Immature natural killer cell (primary cell): ENCODE measurements at places on chromosomes 7 and 10. TPM values are rescaled to one million over a fixed set of nuclear protein-coding genes. Genes with fewer than 3 reads are reported as not detected.
A peak's percentile ranks its signal among the peaks of the same experiment; 100 is the strongest.

The MRLN gene
- polyA plus RNA-seq = not detected

The ITPRID1 gene
- not detected for polyA plus RNA-seq

The LIPJ gene
- polyA plus RNA-seq = 0.16 TPM

The BICC1 gene
- polyA plus RNA-seq = 0.08 TPM

The ZNF722 gene
- polyA plus RNA-seq = not detected

The POLR2J2 gene
- 0.95 TPM for polyA plus RNA-seq

The SGPL1 gene
- 20.3 TPM for polyA plus RNA-seq

The OGA gene
- 32.0 TPM for polyA plus RNA-seq

The DGKB gene
- not detected for polyA plus RNA-seq

The ANKRD22 gene
- 1.2 TPM for polyA plus RNA-seq

The CNTNAP2 gene
- 1.1 TPM for polyA plus RNA-seq

The RAB11FIP2 gene
- polyA plus RNA-seq = 10.4 TPM

The TAS2R38 gene
- polyA plus RNA-seq = not detected

The UROS gene
- polyA plus RNA-seq = 73.6 TPM

DNA sequence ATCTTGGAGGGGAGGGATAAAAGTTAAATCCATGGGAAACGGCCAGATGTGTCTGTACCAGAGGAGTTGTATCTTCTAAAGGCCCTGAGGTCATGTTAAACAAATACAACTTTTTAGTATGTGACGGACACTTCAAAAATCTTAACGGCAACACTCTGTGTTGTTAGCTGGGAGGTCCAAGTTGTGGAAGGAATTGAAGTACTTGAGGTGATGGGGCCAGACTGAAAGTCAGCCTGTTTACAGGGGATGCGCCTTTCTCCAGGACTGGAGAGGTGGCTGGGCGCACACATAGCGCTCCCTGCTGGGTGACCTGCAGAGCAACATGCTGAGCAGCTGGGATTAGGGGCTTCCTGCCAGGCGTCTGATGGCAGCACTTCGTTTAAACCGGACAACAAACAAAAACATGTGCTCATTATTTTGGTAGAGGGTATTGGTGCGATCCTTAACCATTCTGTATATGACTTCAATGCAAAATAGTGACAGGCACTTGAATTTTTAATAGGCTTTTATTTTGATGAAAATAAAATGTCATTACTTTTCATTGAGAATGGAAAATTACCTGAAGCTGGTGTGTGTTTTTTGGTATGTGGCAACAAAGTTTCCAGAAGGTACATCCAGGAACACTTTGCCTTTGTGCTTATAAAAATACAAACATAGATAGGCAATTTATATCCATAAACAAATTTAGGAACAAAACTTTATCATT, 198.2 kb downstream of the MLLT10 start:
- H3K27me3 ChIP-seq = peaks cover 3% of the 10 kb centered on the region
- peak; percentile 21 for DNase-seq
- H3K4me1 ChIP-seq = peaks cover 21% of the 10 kb centered on the region
- no peak overlapping the region for H3K27ac ChIP-seq
- H3K36me3 ChIP-seq = peaks cover 7% of the 10 kb centered on the region

- H3K36me3 ChIP-seq = no peaks in the 10 kb centered on the region
- no peak overlapping the region for H3K27ac ChIP-seq
- H3K4me3 ChIP-seq = no peak overlapping the region
- peaks cover 2% of the 10 kb centered on the region for H3K27me3 ChIP-seq
- no peak for DNase-seq
- no peaks in the 10 kb centered on the region for H3K4me1 ChIP-seq
Observed at GRCh38 chr10:121043124-121043849, 192.1 kb downstream of the WDR11 start.

GRCh38 chr10:70714245-70714644, 41.9 kb downstream of the ADAMTS14 start:
- no peak overlapping the region for H3K27ac ChIP-seq
- no peak overlapping the region for H3K4me3 ChIP-seq
- no peaks in the 10 kb centered on the region for H3K4me1 ChIP-seq
- peaks cover 9% of the 10 kb centered on the region for H3K36me3 ChIP-seq

DNA sequence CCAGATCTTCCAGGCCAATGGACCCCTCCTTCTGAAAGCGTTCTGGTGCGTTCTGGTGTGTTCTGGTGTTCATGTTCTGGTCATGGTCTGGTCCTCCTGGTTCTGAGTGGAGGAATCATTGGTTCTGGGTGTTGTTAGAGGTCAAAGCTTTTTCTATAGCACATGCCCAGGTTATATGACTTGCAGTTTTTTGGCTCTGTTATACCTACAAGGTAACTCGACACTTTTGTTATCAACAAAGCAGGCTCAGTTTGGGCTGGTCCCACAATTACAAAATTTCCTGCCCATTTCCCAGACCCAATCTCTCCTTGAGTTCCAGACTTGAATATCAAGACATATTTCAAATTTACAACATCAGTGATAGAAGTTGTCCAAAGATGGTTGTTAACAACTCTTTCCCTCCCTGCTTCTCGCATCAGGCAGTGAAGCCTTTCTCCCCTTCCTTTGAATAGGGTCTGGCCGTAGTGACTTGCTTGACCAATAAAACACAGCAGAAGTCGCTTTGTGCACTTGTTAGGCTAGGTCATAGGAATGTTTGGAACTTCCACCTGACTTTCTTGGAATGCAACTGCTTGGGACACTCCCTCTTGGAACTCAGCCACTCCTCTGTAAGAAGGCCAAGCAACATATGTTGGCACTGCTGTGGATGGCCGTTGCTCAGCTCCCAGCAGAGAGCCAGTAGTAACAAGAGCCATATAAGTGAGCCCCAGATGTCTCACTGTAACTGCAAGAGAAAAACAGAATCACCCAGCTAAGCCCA, 83.1 kb upstream of the STEAP1B start:
- H3K27ac ChIP-seq = no peak overlapping the region
- DNase-seq = no peak
- peaks cover 5% of the 10 kb centered on the region for H3K27me3 ChIP-seq
- peaks cover 13% of the 10 kb centered on the region for H3K4me1 ChIP-seq
- H3K36me3 ChIP-seq = no peaks in the 10 kb centered on the region
- H3K4me3 ChIP-seq = no peak overlapping the region

GRCh38 chr7:155003092-155003375, at the start of gene PAXIP1:
TSS of gene PAXIP1 (minus strand) at chr7:155003124. CDS start at chr7:155002929, 195 bp downstream.
- peaks cover 13% of the 10 kb centered on the region for H3K4me1 ChIP-seq
- H3K36me3 ChIP-seq = no peaks in the 10 kb centered on the region
- peak within 1 kb of the TSS; percentile 93 for H3K27ac ChIP-seq
- peaks cover 7% of the 10 kb centered on the region for H3K27me3 ChIP-seq
- peak within 1 kb of the TSS; percentile 94 for H3K4me3 ChIP-seq
- DNase-seq = peak; percentile 80

DNA sequence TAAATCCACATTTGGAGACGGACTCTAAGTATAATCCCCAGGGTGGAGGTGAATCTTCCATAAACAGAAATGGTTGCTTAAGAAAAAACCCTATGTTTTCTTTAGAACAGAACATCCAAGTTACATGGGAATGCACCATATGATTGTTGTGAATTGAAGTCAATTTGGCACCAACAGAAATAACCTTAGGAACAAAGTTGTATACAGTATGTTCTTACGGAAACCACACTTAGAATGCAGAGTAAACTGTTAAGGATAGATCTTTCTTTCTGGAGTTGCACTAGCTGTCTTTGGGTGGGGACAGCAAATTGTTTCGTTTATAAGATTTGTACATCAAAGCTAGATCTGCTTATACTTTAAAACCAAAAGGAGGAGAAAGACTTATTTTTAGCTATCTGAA, 316.4 kb downstream of the PTEN start:
- no peak overlapping the region for H3K4me3 ChIP-seq
- peaks cover 5% of the 10 kb centered on the region for H3K36me3 ChIP-seq
- peaks cover 3% of the 10 kb centered on the region for H3K27me3 ChIP-seq
- no peak overlapping the region for H3K27ac ChIP-seq
- no peak for DNase-seq
- no peaks in the 10 kb centered on the region for H3K4me1 ChIP-seq

DNA sequence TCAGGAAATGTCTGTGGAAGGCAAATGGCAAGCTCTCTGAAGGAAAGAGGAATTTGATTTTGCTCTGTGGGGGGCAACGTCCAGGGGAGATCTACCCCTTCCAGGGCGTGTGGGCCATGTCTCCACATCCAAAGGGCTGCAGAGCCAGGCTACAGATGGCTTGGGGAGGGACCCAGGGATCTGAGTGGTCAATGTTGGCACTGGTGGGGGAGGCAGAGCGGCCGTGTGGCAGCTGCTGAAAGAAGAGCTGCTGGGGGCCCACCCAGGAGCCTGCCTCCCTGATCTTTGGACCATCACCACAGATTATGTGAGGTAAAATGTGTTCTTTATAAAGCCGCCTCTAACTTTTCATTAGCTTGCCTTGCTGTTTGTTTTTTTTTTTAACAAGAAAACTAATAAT, 144.1 kb downstream of the HERPUD2 start:
- peaks cover 5% of the 10 kb centered on the region for H3K4me1 ChIP-seq
- no peaks in the 10 kb centered on the region for H3K36me3 ChIP-seq

- no peaks in the 10 kb centered on the region for H3K27me3 ChIP-seq
- DNase-seq = no peak
- H3K4me1 ChIP-seq = no peaks in the 10 kb centered on the region
- H3K4me3 ChIP-seq = no peak overlapping the region
Observed at GRCh38 chr7:159218170-159218569, 73.5 kb upstream of the VIPR2 start.

DNA sequence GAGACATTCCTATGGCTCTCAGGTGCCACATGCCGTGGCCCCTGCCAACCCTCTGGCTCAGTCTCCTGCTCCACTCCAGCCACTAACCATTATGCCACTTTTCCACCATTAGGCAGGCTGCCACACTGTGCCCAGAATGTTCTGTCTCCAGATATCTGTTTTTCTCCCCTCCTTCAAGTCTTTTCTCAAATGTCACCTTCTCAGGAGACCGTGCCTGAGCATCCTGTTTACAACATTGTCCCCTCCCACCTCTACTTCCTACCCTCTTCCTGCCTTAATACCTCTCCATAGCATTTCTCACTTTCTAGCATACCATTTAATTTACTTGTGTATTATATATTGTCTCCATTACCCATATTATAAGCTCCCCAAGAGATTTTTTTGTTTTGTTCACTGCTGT, 162.5 kb upstream of the LYZL2 start:
- H3K4me3 ChIP-seq = no peak overlapping the region
- no peaks in the 10 kb centered on the region for H3K36me3 ChIP-seq
- H3K27ac ChIP-seq = peak overlapping the region; percentile 12
- H3K4me1 ChIP-seq = peaks cover 9% of the 10 kb centered on the region

GRCh38 chr7:2475678-2476015, 551 bp downstream of the GRIFIN start:
- no peak overlapping the region for H3K4me3 ChIP-seq
- no peaks in the 10 kb centered on the region for H3K27me3 ChIP-seq
- H3K4me1 ChIP-seq = no peaks in the 10 kb centered on the region

DNA sequence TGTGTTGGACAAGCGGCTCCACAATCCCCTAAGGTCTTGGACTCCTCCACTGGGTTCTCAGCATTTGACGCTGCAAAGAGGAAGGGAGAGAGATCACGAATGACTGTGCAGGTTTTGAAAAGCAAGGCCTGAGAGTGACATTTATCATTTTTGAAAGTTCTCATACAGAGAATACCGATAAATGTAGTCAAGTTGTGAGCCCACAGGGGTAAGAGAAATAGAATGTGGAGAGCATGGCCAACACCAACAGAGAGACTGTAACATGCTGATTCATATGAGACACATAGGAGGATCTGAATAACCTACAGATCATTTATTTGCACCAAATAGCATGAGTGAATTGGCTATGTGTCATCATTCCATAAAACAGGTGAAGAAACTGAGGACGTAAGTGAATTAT, 230.5 kb upstream of the MBL2 start:
- no peaks in the 10 kb centered on the region for H3K4me1 ChIP-seq
- no peak for DNase-seq
- no peaks in the 10 kb centered on the region for H3K36me3 ChIP-seq
- no peaks in the 10 kb centered on the region for H3K27me3 ChIP-seq

GRCh38 chr7:111483078-111483477, 79.2 kb downstream of the IMMP2L start:
- H3K4me3 ChIP-seq = no peak overlapping the region
- peaks cover 6% of the 10 kb centered on the region for H3K36me3 ChIP-seq
- no peaks in the 10 kb centered on the region for H3K27me3 ChIP-seq
- H3K27ac ChIP-seq = no peak overlapping the region
- no peaks in the 10 kb centered on the region for H3K4me1 ChIP-seq

DNA sequence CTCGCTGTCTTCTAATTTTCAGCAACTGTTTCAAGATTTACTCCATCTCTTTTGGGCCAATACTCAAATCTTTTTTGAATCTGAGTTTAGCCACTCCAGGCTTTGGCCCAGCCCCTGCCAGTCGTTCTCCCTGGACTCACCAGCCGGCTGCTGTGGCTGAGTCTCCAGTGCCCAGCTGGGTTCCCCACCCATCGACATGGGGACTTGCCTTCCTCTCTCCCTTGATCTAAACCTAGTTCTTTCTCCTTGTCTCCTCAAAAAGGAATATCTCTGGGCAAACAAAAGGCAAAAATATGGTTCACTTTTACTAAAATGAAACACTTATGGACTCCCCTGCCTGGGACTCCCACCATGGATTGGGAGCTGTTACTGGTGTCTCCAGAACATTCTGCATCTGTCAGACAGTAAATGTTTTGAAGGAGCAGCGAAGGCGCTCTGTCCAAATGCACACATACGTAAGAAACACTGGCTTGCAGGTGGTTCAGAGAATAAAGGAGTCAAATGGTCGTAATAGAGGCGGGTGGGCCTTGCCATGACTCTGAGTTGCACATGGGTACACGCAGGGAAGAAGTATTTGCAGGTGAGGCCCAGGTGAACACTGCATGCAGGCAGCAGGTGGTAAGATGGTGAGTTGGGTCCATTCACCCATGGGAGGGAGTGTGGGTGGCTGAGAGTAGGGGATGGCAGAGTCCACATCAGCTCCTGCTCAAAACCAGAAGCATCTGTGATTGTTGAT, 35.5 kb upstream of the HABP2 start:
- H3K4me1 ChIP-seq = no peaks in the 10 kb centered on the region
- H3K27ac ChIP-seq = no peak overlapping the region
- no peak for DNase-seq
- no peaks in the 10 kb centered on the region for H3K36me3 ChIP-seq
- H3K4me3 ChIP-seq = no peak overlapping the region

- peak overlapping the region; percentile 75 for H3K4me3 ChIP-seq
- H3K27me3 ChIP-seq = peaks cover 4% of the 10 kb centered on the region
- H3K27ac ChIP-seq = peak overlapping the region; percentile 80
- no peak for DNase-seq
- peaks cover 39% of the 10 kb centered on the region for H3K4me1 ChIP-seq
- H3K36me3 ChIP-seq = peaks cover 5% of the 10 kb centered on the region
Observed at GRCh38 chr7:143287339-143287934, 714 bp upstream of the CASP2 start.

- peaks cover 5% of the 10 kb centered on the region for H3K27me3 ChIP-seq
- no peak for DNase-seq
- H3K36me3 ChIP-seq = peaks cover 5% of the 10 kb centered on the region
- H3K27ac ChIP-seq = no peak overlapping the region
Observed at GRCh38 chr10:34985146-34985545, 105.0 kb downstream of the CUL2 start.

- no peaks in the 10 kb centered on the region for H3K36me3 ChIP-seq
- no peak for DNase-seq
- H3K4me3 ChIP-seq = peak overlapping the region; percentile 93
- H3K27me3 ChIP-seq = peaks cover 4% of the 10 kb centered on the region
Observed at GRCh38 chr7:99393355-99394187, 14.8 kb downstream of the PDAP1 start.

- no peak overlapping the region for H3K4me3 ChIP-seq
- H3K4me1 ChIP-seq = no peaks in the 10 kb centered on the region
- H3K36me3 ChIP-seq = no peaks in the 10 kb centered on the region
- peaks cover 3% of the 10 kb centered on the region for H3K27me3 ChIP-seq
- no peak for DNase-seq
- no peak overlapping the region for H3K27ac ChIP-seq
Observed at GRCh38 chr7:82762880-82763279, 319.3 kb upstream of the CACNA2D1 start.

- H3K4me1 ChIP-seq = peaks cover 85% of the 10 kb centered on the region
- H3K4me3 ChIP-seq = peak overlapping the region; percentile 3
- DNase-seq = peak; percentile 26
- no peak overlapping the region for H3K27ac ChIP-seq
- peaks cover 12% of the 10 kb centered on the region for H3K27me3 ChIP-seq
- no peaks in the 10 kb centered on the region for H3K36me3 ChIP-seq
Observed at GRCh38 chr10:79105150-79105739, 36.5 kb downstream of the ZMIZ1 start.
